NCI-H146 (cell line): ENCODE measurements at places on chromosomes 7 and 10.

- DNase-seq, result no peak
These were observed 9.8 kb downstream of the MICALL2 start for GRCh38 chr7:1449501-1449900.

DNA sequence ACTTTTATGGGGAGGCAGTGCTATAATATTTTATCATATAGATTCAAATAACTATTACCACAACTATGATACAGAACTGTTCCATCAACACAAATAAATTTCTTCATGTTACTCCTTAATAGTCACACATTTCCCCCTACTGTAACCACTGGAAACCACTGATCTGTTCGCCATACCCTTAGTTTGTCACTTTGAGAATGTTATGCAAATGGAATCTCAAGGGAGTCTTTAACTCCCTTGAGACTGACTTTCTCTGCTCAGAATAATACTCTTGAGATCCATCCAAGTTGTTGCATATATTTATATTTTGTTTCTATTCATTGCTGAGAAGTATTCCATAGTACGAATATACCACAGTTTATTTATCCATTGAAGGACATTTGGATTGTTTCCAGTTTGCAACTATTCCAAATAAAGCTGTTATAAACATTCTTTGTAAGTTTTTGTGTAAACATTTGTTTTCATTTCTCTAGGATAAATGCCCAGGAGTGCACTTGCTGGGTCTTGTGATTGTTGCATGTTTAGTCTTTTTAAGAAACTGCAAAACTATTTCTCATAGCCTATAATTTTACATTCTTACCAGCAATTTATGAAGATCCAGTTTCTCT is 19.7 kb upstream of the PON2 start:
- DNase-seq, result no peak

GRCh38 chr7:148021507-148022045 is 569.0 kb upstream of the C7orf33 start:
- no peak for DNase-seq

DNA sequence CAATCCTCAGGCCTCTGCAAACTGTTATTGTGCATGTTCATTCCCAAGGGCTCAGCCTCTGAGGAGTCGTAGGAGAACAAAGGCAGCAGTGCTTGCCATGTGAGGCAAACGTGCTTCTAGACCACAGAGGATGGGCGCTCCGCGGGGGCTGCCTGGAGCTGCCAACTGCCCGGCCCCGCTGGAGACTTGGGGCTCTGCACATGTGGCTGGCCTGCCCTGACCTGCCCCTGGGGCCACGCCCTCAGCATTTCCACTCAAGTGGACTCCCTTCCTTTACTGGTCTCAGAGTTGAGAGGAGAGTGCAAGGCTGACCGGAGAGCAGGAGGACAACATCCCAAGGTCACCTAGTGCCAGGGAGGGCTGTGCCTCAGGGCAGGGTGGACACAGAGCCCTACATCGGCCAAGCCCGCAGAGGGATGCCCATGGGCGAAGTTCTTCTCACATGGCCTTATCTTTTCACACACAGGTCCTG is 222.3 kb upstream of the ZNF32 start:
- no peak for DNase-seq

- DNase-seq, result no peak
These were observed 17.0 kb downstream of the ITIH5 start for GRCh38 chr10:7649673-7650300.

DNA sequence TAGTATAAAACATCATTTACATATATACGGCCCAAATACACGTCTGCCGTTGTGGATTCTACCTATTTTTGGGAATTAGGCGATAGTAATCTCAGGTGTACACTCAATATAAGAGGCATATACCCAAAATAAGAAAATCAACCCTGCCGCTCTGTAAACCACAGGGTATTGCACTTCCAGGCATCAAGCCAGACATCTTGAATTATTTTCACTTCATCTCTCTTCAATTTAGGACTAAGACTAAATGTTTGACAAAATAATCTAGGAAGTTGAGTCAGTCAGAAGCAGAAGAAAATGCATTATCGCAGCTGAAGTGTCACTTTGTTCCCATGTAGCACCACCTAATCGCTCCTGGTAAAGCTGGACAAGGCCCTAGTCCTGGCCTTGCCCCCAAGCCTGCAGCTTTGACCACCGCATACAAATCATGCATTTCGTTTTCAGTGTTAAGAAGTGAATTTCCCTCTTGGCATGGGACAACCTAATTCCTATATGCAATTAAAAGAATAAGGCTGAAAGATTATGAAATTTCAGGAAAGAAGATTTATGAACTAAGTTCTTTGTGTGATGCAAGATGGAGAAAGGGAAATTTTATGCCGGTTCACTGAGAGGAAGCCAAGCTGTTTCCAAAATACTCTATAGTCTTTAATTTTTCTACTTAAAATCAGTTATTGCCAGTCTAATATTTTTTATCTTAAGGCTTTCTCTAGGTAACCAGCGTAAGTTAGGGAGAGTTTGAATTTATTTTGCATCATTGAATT is 26.0 kb downstream of the CABCOCO1 start:
- no peak for DNase-seq

- DNase-seq, result peak; percentile 37
These were observed 104.5 kb downstream of the GRID1 start for GRCh38 chr10:86261941-86262687.

- DNase-seq, result no peak
These were observed at the start of gene FRMPD2 for GRCh38 chr10:48274636-48275035. Gene FRMPD2 (minus strand): TSS chr10:48274696. CDS start chr10:48274567, 129 bp downstream.

- DNase-seq, result no peak
These were observed 179.8 kb upstream of the PDE1C start for GRCh38 chr7:32250003-32250402.

GRCh38 chr7:70032649-70033048 is 434.4 kb downstream of the AUTS2 start:
- DNase-seq, result peak; percentile 63

- no peak for DNase-seq
These were observed 23.5 kb downstream of the IMPDH1 start for GRCh38 chr7:128385988-128386925.

GRCh38 chr10:49610458-49611165 is 502 bp downstream of the SLC18A3 start:
- peak; percentile 18 for DNase-seq

GRCh38 chr10:103197174-103197573 is 4.1 kb upstream of the NT5C2 start:
- no peak for DNase-seq

- no peak for DNase-seq
These were observed 348.1 kb downstream of the GATA3 start for GRCh38 chr10:8402576-8402975.

- DNase-seq, result no peak
These were observed 20.1 kb upstream of the CABCOCO1 start for GRCh38 chr10:61642676-61643075.

DNA sequence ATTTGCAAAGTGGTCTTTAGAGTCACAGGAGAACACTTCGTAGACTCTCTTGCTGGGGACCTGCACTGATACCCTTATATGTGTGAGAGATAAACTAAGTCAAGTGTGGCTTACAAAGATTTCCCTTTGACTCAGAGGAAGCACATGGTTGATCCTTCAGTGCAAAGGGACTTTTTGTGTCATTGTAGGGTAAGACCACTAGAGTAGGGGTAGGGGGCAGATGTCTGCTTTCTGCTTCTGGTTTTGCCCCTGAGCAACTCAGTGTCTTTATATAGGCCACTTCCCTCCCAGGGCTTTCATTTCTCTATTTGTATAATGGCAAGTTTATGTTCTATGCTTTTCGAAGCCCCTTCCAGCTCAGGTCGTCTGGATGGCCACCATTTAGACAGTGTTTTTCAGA is 281.7 kb downstream of the SORCS3 start:
- DNase-seq, result no peak

- DNase-seq, result no peak
These were observed 1.6 kb upstream of the PPA1 start for GRCh38 chr10:70234668-70235447.

DNA sequence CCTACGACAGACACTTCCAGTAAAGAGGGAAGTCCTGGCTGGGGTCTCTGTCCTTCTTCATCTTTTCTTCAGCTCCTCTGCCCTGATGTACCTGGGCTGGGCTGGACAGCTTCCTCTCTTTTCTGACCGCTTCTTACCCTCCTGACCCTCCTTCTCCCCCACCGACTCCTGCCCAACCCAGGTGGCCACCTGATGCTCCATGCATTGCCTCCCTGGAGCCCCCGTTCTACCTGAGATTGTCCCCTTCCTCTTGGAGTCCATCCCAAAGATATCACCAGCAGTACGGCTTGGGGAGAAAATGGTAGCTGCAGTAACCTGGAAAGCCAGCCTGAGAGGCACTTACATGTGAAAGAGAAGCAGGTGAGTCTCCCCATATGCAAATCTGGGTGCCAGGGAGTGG is 566.3 kb downstream of the TCERG1L start:
- DNase-seq, result no peak

DNA sequence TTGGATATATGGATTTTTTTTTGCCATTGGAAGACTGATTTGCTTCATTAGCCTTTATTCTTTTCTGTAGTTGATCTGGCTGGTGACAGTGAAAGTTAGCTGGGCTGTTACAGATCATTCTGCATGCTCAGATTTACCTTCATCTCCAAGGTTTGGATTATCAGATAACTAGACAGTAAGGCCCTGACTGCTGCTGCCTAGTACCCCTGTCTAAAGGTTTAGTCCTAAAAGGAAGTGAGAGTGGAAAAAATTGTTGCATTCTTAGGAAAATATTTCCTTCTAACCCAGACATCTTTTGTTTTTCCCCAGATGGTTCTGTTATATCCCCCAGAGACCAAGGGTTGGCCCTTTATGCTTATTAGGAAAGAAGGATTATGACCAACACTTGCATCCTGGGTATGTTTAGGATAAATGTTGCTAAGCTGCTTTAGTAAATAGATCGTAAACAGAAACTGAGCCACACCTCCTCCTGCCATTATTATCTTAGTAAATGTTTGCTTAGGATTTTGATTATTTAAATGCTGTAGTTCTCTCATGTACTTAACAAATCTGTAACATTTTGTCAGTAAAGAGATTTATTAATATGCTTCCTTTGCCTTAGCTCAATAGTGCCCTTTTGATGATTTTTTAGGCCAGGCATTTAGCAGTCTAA is 44.4 kb downstream of the MCU start:
- DNase-seq, result no peak

- no peak for DNase-seq
These were observed 32.8 kb downstream of the TSPAN14 start for GRCh38 chr10:80486785-80487420.

DNA sequence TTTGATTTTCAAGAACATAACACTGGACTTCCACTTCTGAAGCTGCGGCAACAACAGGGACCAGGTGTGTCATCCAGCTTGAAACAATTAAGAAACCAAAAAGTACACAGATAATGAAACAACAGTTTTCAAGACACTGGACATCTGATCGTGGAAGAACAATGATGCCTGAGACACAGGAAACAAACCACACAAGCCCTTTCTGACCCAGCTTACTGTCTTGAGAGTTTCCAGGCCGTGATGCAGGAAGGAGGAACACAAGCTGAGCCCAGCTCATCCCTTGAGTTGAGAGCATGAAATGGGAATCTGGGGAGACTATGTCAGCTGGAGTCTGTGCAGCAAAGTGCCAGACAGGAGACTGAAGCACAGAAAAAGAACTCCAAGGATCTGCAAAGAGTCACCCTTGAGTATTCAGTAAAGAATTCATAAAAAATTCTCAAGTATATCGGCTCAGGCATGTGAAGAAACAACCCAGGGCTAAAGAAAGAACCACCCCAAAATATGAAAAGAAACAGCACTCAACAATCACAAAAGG is 91.6 kb downstream of the RNF32 start:
- no peak for DNase-seq

- DNase-seq, result no peak
These were observed 12.1 kb downstream of the TAS2R40 start for GRCh38 chr7:143233816-143234532.

DNA sequence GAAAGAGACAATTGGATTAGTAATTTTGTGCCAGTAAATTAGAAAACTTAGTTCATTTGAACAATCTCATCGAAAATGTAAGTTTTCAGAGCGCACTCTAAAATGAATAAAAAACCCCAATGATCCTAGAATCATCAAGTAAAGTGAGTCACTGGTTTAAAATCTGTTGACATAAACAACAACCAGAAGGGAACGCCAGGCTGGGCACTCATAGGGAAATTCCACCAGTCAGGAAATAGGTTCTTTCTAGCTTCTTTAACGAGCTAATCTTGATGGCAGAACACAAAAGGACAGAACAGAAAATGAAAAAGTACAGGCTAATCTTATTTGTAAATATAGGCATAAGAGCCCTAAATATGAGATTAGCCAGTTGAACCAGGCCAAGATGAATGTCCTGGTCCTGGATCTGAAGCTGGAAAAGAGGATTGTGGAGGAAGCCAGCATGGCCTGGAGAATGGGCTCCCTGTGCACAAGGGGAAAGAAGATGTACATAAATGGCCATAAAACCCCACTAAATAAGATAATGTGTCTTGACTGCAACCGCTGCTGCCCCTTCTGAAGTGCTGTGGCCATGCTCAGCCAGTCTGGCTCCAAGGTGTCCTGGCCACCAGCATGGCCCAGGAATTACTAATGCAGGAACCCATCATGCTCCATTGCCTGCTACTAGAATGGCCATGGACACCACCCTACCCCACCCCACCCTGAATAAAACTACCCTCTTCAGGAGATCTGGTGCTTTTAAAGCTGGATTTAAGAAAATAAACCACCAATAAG is 114.0 kb downstream of the WDFY4 start:
- no peak for DNase-seq

DNA sequence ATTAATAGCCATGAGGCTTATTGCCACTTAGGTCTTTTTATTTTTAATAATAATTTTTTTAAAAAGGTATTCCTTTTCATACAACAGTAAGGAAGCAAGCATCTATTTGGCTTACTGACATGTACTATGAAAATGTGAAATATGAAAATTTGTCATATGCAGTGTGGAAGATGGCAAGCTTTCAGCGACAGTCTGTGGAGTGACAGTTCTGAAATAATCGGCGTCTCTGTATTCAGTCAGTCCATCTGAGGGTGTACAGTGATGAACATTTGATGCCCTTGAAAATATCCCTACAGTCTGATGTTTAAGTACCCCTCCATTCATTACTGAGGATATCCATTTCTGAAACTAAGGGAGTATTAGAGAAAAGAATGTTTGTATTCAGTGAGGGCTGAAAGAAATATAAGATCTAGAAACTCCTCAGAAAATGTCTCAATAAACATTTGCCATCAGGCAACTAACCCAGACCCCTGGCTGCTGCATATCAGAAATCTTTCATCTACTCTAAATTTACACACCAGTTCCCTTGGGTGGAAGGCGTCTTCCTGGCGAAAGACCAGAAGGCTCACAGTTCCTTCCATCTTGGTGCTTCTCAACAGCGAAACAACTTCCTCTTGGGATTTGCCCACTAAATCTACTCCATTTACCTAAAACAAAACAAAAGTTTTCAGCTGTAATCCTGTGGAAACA is 440.6 kb downstream of the PARD3 start:
- no peak for DNase-seq
